ENCODE measurements at places on chromosomes 2 and 18. TPM values are rescaled to one million over a fixed set of nuclear protein-coding genes. Genes with fewer than 3 reads are reported as not detected.

DNA sequence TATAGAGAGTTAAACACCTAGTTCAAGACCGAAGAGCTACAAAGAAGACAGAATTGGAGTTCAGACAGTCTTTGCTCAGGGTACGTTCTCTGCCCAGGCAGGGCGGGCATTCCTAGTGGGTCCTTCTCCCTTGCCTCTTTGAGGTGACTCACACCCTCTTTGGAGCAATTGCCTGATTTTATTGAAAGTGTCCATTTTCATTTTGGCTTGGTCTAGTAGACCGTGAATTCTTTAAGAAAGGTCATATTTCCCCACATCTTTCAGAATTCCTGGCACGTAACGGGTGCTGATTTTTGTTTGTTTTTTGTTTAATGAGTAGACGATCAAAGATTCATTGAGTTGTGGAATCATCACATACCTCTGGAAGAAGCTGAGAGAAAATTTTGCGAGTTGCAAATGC lies 871.5 kb downstream of the RNF144A start:
- DNase-seq: no peak

- DNase-seq: no peak
Measured at GRCh38 chr2:192044496-192044895, 150.2 kb downstream of the TMEFF2 start.

Gene PHLPP1
- total RNA-seq: 48.1 TPM

Gene METAP1D
- 4.1 TPM for total RNA-seq

Gene TCF23
- not detected for total RNA-seq

DNA sequence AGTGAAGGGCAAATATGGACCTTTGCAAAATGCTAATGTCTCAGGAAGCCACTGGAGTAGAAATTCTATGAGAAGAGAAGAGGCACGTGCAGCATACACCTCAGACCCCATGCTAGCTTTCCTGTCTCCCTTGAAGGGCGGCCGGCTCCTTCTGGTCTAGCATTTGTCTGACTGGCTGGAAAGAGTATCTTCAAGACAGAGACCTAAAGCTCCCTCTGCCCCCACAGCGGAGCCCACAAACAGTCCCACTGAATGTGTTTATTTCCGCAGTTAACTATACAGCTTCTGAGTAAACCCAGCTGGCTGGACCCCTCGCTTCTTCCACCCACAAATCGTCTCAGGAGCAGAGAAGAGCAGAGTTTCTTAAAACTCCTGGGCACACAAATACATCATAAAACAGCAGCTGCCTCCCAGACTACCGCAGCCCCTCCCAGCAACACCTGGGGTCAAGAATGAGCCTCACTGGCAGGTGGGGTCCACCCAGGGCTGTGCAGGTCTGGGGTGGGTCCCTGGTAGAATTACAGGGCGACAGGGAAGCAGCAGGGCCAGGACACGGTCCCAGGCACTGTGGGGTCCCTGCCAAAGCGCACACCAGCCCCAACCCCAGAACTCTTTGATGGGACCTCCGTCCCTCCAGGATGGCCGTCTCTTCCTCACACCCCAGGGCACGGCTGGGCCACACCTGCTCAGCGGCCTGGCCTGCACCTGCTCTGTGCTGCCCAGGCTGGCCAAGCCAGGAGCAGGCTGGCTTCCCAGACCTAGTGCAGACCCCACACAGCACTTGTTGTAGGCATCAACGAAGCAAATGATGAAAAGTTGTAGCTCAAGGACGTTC lies 103.8 kb downstream of the PXDN start:
- DNase-seq: no peak

Gene MERTK
- 17.4 TPM for total RNA-seq

DNA sequence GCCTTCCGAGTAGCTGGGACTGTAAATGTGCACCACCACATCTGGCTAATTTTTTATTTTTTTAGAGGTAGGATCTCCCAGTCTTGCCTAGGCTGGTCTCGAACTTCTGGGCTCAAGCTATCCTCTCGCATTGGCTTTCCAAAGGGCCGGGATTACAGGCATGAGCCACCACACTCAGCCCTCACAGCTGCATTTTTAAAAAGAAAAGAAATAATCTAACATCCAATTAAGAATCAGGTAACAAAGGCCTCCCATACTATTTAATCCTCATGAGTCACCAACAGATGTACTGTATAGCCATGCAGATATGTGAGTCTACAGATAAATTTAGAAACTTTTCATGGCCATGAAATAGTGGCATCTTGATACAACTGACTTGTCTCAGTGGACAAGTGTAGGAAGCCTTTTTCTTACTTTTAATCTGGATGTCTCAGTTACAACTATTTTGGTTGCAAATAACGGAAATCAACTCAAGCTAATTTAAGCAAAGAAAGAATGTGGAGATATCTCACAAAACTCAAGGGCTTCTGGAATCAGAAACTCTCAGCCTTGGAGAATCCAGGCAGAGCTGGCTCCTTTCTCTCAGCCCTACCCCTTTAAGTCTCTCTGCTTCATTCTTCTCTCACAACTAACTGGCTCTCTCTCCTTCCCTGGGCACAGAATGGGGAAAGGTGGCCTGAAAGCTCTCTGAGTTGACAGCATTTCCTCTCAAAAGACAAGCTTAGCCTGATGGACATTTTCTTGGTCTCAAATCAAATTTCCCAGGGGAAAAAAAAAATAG lies 12.8 kb upstream of the PPM1B start:
- no peak for DNase-seq

- DNase-seq: no peak
Measured at GRCh38 chr18:30925795-30926194, 116.7 kb downstream of the DSC3 start.

- peak; percentile 55 for DNase-seq
Measured at GRCh38 chr18:51867767-51868166, 472.2 kb upstream of the DCC start.

- DNase-seq: no peak
Measured at GRCh38 chr2:224513991-224514390, 71.2 kb downstream of the CUL3 start.

Gene TMEM185B
- total RNA-seq: 28.6 TPM

- DNase-seq: peak; percentile 42
Measured at GRCh38 chr2:152421521-152422370, 86.8 kb downstream of the FMNL2 start.

GRCh38 chr2:208099682-208100470 lies 24.4 kb downstream of the CRYGD start:
- DNase-seq: no peak

GRCh38 chr18:63444580-63444979 lies 22.3 kb upstream of the VPS4B start:
- DNase-seq: no peak

GRCh38 chr2:42878581-42878980 lies 86.2 kb upstream of the HAAO start:
- DNase-seq: no peak

Gene EN1
- total RNA-seq: not detected

Gene RFX8
- total RNA-seq: not detected

DNA sequence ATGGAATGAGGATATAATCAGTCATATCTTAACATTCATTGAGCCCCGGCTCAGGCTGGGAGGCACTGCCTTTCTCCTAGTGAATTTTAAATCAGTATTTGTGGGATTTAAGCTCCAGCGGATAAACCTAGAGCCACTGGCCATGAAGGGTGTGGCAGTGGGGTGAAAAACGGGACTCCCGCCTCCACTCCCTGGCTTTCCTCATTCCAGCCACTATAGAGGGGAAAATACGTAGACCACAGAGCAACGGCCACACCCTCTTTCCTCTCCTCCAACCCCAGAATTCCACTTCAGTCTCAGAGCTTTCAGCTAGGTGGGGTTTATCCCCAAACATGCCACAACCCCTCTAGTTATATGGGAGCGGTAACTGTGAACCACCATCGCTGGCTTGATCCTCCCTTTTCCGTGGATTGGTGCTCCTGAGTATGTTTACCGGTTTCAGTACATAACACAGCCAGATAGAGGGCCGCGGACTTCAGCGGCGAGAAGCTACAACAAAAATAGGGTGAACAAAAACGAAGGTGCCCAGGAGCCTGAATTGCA lies 70.6 kb upstream of the ITGB6 start:
- DNase-seq: peak; percentile 31

- DNase-seq: no peak
Measured at GRCh38 chr2:173196080-173196479, 120.4 kb downstream of the MAP3K20 start.

Gene TNFRSF11A
- total RNA-seq: 46.1 TPM

- DNase-seq: no peak
Measured at GRCh38 chr18:56436651-56437050, 201.7 kb downstream of the TXNL1 start.

Gene CPO
- not detected for total RNA-seq

Gene EPG5
- 38.5 TPM for total RNA-seq

DNA sequence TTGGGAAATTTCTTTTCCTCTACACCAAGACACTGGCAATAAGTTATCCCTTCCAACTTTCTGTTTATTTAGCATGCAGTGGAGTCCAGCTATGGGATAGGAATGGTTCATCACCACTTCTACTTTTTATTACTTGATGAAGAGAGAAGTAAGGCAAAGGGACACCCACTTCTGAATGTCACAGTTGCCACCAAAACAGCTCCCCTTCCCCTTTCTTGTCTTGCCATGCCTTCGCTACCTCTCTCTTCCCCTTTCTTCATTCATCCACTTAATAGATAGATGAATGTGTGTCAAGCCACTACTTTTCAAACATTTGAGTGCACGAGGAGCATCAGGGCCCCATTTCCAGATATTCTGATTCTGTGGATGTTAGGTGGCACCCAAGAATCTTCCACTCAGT lies 59.6 kb downstream of the KCTD18 start:
- DNase-seq: no peak

GRCh38 chr18:23179416-23179815 lies 44.1 kb downstream of the CABLES1 start:
- DNase-seq: no peak

DNA sequence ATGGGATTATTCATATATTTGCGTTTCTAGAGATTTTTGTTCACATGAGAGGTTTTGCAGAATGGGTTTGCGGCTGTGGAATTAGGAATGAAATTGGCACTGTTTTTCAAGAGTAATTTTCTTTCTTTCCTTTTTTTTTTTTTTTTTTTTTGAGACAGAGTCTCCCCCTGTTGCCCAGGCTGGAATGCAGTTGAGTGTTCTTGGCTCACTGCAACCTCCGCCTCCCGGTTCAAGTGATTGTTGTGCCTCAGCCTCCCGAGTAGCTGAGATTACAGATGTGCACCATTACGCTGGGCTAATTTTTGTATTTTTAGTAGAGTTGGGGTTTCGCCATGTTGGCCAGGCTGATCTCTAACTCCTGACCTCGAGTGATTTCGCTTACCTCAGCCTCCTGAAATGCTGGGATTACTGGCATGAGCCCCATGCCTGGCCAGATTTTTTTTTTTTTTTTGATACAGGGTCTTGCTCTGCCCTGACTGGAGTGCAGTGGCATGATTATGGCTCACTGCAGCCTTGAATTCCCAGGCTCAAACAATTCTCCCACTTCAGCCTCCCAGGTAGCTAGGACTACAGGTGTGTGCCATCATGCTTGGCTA lies 65.3 kb downstream of the MIB1 start:
- DNase-seq: no peak

DNA sequence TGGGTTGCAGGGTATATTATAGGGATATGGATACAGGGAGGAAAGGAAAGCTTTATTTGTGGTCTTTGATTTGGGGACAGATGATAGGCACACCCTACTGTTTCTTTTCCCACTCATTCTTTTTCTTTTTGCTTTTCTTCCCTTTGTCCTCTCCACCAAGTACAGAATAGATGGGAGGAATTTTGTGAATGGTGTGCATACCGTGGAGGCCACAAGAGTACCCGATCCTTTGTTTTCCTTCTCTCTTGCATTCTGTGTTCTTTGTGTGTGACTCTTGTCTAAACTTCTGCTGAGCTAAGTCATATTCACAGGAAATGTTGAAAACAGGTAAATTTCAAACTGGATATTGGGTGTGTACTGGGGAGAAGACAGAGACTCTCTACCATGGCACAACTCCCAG lies 321.4 kb upstream of the SLC8A1 start:
- no peak for DNase-seq

DNA sequence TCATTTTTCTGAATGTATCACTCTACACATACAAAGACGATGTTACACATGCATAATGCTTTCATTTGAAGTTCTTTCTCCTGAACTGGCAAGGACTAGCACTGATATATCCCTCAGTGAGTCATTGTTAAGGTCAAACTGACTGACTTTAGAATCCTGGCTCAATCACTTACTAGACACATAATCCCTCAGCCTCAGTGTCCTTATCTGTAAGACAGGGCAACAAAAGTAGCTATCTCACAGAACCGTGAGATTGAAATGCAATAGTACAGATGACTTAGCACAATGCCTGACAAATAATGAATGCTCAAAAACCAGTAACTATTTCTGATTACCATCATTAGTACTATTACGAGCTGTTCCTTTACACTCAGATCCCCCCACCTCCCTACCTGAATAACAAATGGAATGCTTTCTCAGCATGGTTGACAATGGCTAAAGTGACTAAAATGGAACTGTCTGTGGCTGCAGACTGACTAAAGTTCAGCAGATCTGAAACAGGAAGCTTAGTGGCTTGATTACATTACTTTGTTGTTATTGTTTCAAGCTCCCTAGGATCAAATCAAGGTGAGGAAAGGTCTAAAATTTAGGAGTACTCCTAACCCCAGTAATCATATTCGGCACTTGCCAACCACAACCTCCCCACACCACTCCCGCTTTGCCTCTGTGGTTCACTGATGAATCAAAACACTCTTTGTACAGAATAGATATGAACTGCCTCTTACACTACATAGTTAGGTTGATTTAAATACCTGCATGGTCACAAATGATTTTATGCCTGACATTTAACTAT lies 35.8 kb upstream of the CACNB4 start:
- DNase-seq: no peak

- DNase-seq: no peak
Measured at GRCh38 chr18:37332628-37333420, 232.8 kb downstream of the CELF4 start.

- no peak for DNase-seq
Measured at GRCh38 chr2:144896341-144896740, 376.4 kb upstream of the ZEB2 start.

DNA sequence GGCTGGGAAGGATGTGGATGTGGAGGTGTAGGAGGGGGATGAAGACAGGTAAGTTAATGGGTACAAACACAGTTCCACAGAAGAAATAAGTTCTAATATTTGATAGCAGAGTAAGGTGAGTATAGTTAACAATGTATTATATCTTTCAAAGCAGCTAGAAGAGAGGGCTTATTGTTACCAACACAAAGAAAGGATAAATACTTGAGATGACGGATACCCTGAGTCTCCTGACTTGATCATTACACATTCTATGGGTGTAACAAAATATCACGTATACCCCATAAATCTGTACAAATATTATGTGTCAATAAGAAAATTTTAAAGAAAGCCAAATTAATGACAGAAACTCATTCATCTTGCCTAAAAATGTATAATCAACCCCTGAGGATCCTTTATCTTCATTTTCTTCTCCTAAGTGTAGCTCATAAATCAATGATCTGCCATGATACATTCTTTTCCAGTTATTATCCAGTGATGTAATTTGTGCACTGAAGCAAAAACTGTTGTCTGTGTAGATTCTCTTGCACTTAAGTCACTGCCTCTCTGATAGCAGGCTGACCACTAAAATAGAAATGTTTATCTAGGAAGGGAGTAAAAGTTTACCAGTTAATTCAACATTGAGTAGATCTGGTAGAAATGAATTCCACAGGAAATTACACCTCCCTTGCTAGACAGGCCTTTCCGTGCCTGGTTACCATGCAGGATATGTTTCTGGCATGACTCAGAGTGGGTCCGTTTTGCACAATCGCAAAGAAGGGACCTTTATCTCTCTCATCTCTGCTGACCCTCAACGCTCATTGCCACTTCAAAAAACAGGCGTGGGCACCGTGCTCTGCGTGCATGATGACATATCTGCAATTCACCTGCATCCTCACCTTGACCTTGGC lies 249.7 kb upstream of the NCKAP5 start:
- DNase-seq: no peak

- peak; percentile 78 for DNase-seq
Measured at GRCh38 chr2:200306931-200307723, 634 bp downstream of the SPATS2L start.

Gene CHST9
- 2.2 TPM for total RNA-seq

Gene MOCOS
- total RNA-seq: 1.0 TPM

Data from stomach (tissue), 19 donors.